ENCODE measurements at places on chromosomes 7 and 10.
A peak's percentile ranks its signal among the peaks of the same experiment; 100 is the strongest.

- no peak for DNase-seq
Observed at GRCh38 chr10:95247881-95248583, 42.8 kb downstream of the PDLIM1 start.

DNA sequence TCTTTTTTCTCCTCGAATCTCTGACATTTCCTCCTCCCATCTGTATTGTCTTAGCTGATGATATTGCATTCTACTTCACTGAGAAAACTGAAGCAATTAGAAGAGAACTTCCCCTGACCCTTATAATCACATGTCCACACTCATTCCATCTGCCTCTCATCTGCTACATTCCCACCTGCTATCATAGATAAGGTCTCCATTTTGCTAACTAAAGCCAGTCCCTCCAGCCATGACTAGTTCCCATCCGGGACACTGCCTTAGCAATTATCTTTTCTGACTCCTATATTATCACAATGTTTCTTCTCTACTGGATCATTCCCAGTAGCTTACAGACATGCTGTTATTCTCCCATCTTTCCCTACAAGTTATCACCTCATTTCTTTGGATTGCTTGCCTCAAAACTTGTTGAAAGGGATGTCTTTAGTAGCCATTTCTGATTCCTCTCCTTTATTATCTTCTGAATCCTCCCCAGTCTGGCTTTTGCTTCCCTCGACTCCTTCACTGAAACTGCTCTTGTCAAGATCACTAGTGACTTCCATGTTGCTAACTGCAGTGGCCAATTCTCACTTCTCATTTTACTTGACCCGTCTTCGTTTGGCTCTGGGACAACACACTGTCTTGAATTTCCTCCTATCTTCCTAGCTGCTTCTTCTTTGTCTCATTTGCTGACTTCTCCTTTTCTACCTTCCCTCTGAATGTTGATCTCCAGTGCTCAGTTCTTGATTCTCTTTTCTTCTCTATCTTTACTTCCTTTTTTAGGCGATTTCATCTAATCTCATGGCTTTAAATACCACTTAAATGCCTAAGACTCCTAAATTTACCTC, 35.9 kb downstream of the FZD1 start:
- DNase-seq: no peak

DNA sequence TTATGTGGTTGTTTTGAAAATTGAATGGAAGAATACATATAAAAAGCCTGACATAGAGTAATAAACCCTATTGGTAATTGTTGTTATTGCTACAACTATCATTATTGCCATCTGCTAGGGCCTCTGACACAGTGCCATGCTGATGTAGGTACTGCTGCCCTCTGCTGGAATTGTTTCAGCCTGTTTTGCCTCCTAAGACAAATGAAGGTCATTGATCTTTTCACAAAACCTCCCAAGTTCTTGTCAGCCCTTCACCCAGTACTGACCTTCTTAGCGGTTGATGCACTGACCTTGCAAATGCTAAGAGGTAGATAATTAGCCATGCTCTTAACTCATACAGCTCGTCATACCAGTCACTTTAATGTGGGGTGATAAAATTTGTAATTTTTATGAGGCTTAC, 975.2 kb downstream of the SORCS1 start:
- peak; percentile 49 for DNase-seq

DNA sequence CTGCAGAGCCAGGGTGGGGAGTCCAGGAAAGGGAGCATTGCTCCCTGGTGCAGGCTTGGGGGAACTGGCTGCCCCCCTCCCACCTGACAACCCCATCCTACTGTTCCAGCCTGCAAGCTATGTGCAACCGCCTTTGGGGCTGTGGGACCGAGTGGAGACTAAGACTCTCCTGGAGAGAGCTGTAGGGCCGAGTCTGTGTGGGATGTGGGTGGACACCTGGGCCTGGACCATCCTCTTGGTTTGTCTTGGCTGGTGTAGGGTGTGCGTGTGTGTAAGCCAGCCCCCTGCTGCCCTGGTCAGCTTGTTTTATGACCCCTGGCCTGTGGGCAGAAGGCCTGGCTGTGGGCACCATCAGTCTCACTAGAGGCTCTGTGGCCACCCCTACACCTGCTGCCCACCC, 1.6 kb upstream of the RAMP3 start:
- no peak for DNase-seq

GRCh38 chr10:131531265-131532190, 220.0 kb upstream of the TCERG1L start:
- no peak for DNase-seq

GRCh38 chr7:35289376-35289775, 35.5 kb upstream of the TBX20 start:
- DNase-seq: peak; percentile 39

DNA sequence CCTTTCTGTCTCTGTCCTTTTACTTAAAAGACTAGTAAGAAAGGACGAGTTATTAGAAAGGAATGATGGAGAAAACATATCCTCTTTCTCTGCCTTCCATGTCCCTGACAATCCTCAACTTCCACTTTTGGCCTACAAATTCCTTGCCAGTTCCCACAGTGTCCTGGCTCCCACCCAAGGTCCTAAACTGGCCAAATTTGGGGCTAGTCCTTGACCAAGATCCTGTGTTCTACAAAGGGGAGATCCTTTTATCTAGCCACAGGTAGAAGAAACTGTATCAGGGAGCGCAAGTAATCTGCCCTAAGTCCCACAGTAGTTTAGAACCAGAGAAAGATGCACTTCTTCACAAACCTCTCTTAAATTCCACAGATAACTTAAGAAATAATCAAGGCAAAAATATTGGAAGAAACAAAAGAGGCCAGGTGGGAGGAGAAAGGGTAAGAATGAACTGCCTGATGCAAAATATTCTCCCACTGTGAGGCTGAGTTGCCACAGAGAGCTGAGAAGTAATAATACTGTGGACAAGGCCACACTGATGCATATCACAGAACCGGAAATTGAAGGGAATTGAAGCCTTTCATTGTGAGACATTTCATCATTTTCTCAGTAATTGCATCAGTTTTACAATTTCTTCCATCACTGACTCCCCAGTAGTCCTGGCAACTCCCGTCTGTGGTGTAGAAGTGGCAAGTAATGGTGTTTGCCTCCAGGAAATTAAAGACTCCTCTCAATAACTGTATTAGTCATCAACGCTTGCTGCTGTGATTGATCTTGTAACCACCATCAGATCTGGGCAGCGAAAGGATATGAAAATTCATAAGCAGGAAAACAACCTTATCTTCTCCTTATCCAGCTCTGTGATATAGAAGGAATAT, 47.2 kb downstream of the DNAJC12 start:
- DNase-seq: no peak

DNA sequence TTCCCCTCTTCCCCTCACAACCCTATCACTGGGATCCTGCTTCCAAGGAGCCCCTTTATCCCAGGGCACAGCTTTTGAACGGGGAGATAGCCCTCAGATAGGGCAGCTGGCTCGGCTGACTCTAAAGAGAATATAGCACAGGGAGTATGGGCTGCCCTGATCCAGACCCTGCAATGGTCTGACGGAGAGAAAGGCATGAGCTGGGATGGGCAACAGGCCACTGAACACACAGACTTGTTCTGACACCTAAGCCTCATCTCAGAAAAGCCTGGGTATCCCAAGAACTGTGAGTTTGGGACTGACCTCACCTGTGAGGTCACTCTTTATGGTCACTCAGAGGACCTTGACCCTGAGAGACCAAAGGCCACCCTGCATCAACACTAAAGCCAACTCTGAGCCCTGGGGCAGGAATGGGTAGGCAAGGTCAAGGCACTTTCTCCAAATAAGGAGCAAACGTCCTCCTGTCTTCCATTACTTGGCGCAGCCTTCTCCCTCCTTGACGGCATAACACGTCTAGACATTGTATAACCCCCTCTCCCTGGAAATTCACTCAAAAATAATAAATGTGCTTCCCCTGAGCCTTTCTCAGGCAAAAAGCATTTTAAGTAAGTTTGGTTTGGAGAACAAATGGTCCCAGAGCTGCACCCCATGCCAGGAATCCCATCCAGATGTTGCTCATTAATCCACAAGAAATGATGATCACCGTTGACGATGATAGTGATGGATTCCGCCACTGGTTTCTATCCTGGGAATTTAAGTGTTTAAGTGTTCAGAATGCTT, 8.2 kb upstream of the LRRC18 start:
- no peak for DNase-seq

DNA sequence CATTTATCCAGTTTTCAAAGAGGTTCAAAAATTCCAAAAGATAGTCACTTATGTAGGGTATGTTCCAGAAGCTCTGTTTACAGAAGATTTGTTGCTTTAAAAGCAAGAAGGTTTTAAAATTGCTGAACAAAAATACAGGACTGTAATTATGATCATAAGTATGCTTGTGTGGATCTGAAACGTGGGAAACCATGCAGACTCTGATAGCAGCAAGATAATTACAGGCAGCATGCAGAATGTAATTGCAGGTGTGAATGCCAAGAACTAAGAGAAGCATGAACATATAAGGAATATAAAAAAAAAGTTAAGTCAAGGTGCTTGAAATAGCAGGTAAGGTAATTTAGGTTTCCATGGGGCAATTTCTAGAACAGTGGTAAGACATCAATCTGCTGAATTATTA, 405.7 kb downstream of the ARL4A start:
- no peak for DNase-seq

- no peak for DNase-seq
Observed at GRCh38 chr7:36506820-36507219, 117.2 kb downstream of the ANLN start.

GRCh38 chr10:96431211-96431970, 72.6 kb upstream of the OPALIN start:
- DNase-seq: no peak

GRCh38 chr10:16458166-16458955, 21.6 kb downstream of the PTER start:
- no peak for DNase-seq

- no peak for DNase-seq
Observed at GRCh38 chr7:77481615-77482014, 55.5 kb upstream of the PTPN12 start.

Data from glutamatergic neuron (in vitro differentiated cells).